ENCODE measurements at places on chromosomes 3 and 15. TPM values are rescaled to one million over a fixed set of nuclear protein-coding genes. Genes with fewer than 3 reads are reported as not detected.

GRCh38 chr15:81752546-81752942 lies 293.3 kb downstream of the MEX3B start:
- DNase-seq, result no peak

DNA sequence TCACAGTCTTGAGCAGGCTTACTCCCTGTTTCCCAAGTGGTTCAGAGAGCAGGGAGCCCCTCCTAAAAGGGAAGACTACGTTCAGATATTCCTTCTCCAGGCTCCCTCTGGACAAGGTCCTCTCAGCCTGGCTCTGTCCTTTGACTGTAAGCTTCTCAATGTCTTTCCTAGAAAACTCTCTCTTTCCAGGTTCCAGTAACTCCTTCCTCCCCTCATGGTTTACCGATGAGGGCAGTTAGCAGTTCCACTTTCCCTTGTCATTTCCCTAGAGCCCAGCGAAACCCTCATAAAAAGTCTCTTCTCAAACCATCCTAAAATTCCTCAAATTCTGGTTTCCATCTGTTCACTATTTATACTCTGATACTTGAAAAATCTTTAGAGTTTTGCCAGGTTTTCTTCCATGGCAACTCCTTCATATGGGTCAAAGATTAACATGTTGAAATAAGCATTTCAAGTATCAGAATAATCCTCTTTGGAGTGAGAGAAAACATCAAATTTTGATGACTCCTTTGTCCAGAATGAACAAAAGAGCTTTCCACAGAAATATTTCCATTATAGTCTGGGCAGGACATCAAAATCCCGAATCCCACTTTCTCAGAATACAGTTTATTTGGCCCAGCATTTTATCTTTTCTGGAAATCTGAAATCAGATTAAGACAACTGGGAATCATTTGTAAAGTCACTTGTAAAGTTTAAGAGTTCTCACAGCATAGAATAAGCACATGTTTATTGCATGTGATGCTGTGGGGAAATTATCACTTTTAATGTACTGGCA lies 599.4 kb downstream of the UNC13C start:
- no peak for DNase-seq

The BOC gene
- 0.52 TPM for total RNA-seq

The RPP25 gene
- 3.3 TPM for total RNA-seq

The TIMP4 gene
- total RNA-seq, result 0.69 TPM

DNA sequence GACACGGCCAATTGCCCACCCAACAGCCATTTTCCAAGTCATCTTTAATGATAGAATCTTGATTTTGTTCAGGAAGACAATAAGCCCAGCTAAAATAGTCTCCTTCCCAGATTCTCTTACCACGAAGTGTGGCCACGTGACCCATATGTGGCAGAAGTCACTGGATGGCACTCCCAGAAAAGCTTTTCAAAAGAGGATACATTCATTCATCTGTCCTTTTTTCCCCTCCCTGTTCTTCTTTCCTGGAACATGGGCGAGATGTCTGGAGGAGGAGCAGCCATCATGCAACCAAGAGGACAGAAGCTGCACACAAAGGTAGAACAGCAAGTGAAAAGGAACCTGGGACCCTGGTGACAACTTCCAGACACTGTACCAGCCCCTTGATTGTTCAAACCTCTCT lies 174.7 kb downstream of the UACA start:
- DNase-seq, result no peak

DNA sequence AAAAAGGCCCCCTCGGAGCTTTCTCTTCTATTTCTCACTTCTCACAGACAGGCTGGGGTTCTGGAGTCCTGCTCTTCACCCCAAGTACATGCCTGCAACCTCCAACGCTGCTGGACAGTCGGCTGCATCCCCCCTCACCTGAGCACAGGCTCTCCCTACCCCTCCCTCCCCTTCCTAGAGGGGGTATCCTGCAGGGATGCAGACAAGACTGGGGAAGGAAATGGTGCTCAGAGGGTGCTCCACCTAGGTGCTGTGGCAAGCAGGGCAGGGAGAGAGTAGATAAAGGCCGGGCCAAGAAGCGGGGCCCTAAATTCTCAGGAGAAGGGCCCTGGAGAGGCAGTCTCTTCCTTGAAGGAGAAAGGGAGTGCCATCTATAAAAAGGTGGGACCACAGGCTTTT lies 7.0 kb upstream of the STRA6 start:
- DNase-seq, result no peak

The OR5K1 gene
- total RNA-seq, result not detected

The SLC12A1 gene
- 0.17 TPM for total RNA-seq

The RFX7 gene
- 17.4 TPM for total RNA-seq

The TIGIT gene
- not detected for total RNA-seq

The ALDH1L1 gene
- 2.4 TPM for total RNA-seq

- no peak for DNase-seq
Measured at GRCh38 chr3:140319739-140320138, 358.1 kb upstream of the TRIM42 start.

The TRIM71 gene
- total RNA-seq, result 0.87 TPM

DNA sequence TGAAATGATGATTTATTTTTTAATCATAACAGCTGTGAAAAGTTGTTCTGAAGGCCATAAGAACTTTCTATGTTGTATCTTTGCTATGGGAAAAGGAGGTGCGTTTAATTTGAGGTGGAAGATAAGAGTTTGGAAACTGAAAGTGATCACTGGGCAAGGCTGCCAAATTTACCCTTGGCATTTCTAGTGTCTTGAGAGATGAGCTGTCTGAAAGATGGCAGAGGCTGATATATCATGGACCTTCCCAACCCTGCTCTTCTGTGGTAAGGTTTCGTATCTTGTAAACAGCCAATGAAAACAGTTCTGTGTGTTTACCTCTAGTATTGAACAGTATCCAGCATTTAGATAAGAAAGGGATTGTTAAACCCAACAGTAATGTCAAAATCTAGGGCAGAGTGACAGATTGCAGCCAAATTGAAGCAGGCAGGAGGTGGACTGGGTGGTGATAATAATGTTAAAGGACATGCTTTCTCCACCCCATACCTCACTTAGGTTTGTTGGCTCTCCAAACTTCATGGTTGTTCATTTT lies 15.8 kb upstream of the NFKBIZ start:
- DNase-seq, result no peak

GRCh38 chr3:107963581-107963980 lies 127.2 kb downstream of the CD47 start:
- DNase-seq, result peak; percentile 85

The CPB1 gene
- not detected for total RNA-seq

GRCh38 chr3:127590282-127590592 lies 296 bp downstream of the TPRA1 start:
- DNase-seq, result no peak

- no peak for DNase-seq
Measured at GRCh38 chr3:132972333-132972732, 65.9 kb upstream of the TMEM108 start.

DNA sequence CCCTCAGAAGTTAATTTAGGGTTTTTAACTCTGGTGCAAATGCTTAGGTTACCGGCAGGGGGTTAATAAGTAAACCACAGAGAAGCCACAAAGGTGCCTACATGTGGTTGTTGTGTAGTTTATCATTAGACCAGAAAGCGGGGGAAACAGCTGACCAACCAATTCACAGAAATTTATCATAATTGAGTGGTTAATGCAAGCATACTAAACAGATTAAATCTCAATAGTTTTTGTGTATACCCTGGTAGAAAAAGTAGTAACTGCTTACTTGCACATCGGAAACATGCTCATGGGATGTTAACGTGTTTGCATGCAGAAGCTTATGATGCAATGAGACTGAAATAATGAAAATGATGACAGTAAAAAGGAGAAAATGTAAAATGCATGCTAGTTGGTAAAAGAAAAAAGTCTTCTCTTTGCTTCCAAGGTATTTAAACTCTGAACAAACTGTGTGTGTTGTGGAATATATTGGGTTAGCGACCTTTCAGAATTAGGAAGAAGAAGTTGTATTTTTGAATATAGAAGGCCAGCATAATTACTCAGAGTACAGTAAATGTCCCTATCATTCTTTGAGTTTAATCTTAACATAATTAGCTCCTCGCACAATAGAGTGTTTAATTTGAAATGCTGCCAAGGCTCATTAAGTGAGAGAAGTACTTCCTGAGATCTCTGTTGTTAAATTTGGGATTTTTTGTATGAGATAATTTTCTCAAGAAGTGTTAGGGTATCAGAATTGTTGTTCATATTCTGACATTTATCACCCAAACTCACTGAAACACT lies 316.2 kb downstream of the PTPRG start:
- peak; percentile 87 for DNase-seq

The PDZRN3 gene
- 0.17 TPM for total RNA-seq

- DNase-seq, result no peak
Measured at GRCh38 chr3:33006571-33007286, 55.3 kb downstream of the CCR4 start.

DNA sequence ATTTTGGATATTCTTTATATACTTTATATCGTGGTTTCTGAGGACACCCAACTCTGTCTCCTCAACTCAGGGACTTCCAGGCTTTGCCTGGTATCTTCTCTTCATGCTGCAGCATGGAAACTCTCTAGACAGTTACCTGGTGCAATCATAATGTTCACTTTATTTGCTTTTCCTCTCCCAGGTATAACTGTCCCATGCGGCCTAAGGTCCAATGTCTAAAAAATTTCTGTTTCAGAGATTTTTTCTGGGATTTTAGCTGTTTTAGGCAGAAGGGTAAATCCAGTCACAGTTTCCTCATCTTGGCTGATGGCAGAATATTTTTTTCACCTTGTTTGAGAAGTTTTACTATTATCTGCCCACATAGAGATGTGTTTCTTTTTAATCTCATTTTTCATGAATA lies 139.9 kb upstream of the KCNMB2 start:
- DNase-seq, result no peak

- peak; percentile 70 for DNase-seq
Measured at GRCh38 chr15:59282515-59283337, 76.1 kb downstream of the LDHAL6B start.

DNA sequence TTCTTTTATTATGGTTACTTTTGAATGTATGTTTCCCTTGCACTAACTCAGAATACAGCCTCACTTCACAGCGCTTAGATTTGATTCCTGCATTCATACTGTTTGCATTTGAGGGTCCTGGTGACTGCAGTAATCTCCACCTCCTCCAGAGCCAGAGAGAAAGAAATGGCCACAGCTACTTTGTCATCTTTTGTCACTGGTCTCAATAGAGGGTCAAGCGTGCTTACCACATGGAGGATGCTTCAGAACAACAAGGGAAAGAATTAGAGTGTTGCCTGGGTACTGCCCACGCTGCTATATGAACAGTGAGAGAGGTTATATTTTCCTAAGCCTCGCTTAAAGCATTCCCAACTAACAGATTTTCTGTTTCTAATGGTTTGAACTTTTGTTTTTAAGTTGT lies 190.1 kb downstream of the TP63 start:
- no peak for DNase-seq

DNA sequence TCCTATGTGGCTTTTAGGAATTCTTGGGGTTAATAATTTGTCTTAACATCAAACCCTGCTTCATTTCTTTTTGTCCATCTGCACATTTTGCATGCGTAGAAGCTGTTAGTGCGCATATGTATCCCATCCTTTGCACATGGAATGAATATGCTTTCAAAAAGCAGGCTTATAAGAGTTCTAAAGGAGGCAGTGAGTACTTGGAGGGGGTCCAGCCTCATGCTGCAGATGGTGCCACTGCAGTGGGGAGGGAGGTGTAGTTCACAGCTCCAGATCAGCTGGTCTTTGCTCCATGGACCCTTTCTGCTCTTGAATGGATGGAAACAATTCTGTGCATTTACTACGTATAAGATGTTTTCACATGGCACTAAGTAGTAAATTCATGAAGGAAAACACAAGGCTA lies 20.7 kb upstream of the SSR3 start:
- DNase-seq, result no peak

GRCh38 chr3:126111566-126112475 lies 27.9 kb upstream of the SLC41A3 start:
- DNase-seq, result no peak

- peak; percentile 6 for DNase-seq
Measured at GRCh38 chr3:147572970-147573340, 163.8 kb downstream of the ZIC1 start.

DNA sequence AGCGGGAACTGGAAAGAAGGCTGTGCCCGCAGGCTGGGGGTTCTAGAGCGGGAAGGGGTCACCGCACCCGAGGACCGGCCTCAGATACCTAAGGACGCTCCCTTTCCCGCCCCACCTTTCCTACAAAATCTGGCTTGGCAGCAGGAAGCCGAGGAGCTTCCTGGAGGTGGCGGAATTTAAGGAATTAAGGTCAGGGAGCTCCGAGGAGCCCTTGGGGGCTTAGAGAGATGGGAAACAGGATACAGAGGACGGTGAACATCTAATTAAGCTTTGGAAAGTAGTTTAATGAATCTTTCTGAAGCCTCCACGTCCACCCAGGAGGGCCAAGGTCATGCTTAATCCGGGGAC lies 507 bp upstream of the AP3B2 start:
- no peak for DNase-seq

DNA sequence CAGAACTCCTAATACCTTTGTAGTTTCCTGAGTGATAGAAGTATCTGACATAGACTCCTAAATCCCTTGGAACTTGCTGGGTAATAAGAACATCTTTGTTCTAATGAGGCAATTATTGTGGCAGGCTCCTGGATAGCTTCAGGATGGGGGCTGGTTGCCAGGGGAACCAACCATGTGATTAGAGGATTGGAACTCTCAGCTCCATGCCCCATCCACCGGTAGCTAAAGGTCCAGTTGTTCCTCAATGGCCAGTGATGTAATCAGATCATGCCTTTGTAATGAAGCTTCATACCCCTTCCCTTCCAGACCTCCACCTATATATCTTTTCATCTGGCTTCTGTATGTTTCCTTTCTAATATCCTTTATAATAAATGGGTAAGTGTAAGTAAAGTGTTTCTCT lies 221.2 kb upstream of the ALCAM start:
- DNase-seq, result no peak

The RGMA gene
- total RNA-seq, result 0.25 TPM

The PRSS50 gene
- not detected for total RNA-seq

The SNTN gene
- total RNA-seq, result not detected

- DNase-seq, result no peak
Measured at GRCh38 chr3:84109911-84110310, 848.9 kb upstream of the CADM2 start.

The CNTN4 gene
- total RNA-seq, result 1.0 TPM

GRCh38 chr3:1495466-1495865 lies 402.6 kb downstream of the CNTN6 start:
- DNase-seq, result no peak

The ST8SIA2 gene
- 2.3 TPM for total RNA-seq

- DNase-seq, result no peak
Measured at GRCh38 chr15:88489321-88489720, 21.8 kb downstream of the MRPS11 start.

GRCh38 chr3:66561367-66561766 lies 60.5 kb upstream of the LRIG1 start:
- DNase-seq, result peak; percentile 9

DNA sequence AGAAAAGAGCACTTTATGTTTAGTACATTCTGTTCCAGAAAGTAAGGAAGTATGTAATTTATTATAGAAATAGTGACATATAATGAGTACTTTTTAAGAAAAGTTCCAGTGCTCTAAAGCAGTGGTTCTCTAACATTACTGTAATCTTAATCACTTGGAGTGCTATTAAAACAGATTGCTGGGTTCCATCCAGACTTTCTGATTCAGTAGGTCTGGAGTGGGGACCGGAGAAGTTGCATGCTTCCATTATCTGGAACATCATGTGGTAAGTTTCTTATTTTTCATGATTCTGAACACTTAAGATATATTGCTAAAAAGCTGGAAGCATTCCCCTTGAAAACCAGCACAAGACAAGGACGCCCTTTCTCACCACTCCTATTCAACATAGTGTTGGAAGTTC lies 47.5 kb upstream of the ARL14 start:
- DNase-seq, result no peak

The NPAP1 gene
- total RNA-seq, result not detected

All from renal cortical epithelial cell (primary cell).